Activated CD4-positive, CD25-positive, alpha-beta regulatory T cell treated with anti-CD3 and anti-CD28 coated beads, Interleukin-2, amount 50 U/mL, for 16 hours (primary cell): ENCODE measurements at places on chromosomes 1 and 21.
A peak's percentile ranks its signal among the peaks of the same experiment; 100 is the strongest.

GRCh38 chr1:22340873-22341272 lies 110.8 kb upstream of the ZBTB40 start:
- no peak for DNase-seq

GRCh38 chr1:27628712-27629111 lies 6.3 kb downstream of the FGR start:
- DNase-seq: no peak

GRCh38 chr1:45018599-45019230 lies 6.7 kb downstream of the UROD start:
- DNase-seq: peak; percentile 26

GRCh38 chr1:93614986-93615581 lies 66.6 kb downstream of the BCAR3 start:
- DNase-seq: no peak
